Urinary bladder (tissue), 4 donors: ENCODE measurements at places on chromosomes 7 and 10. TPM values are rescaled to one million over a fixed set of nuclear protein-coding genes. Genes with fewer than 3 reads are reported as not detected.

DNA sequence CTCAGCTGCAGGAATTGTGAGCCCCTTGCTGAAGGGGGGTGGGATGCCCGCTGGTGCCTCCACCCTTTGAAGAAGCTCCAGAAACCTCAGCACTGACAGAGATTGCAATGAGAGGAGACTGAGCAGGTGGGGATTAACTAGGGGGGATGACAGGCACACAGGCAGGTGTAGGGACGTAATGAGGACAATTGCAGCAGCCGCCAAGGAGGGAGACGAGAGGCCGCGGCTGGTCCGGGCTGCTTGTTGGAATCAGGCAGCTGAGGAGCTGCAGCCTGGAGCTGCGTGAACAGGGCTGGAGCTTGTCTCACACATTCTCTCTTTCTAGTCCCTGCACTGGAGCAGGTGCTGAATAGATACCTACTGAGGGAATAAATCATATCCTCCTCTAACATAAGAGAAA is 122.0 kb upstream of the TCERG1L start:
- no peak for DNase-seq

Gene CYP26C1
- polyA plus RNA-seq = not detected

DNA sequence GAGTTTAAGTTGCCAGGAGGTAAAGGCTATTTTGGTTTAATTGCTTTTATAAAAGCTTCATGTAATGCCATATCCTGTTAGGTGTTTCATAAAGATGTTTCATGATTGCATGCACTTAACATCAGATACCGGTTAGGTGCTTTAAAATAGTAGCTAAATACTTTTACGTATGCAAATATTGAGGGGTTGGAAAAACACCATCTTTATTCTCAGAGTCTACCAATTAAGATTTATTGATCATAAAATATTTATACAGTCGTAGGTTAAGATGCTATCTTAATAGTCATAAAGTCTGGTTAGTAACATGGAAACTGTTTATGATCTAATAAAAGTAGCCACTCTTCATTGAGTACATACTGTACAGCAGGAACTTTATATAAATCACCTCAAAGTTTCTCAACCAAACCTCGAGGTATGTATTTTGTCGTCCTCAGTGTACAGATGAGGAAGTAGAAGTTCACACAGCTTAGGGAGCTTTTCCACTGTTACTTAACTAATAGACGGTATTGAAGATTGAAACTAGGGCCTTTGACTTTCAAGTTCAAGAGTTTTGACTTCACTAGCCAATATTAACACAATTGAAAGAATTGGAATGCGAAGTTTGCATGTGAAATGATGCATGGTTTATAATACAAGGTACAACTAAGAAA is 897.1 kb downstream of the GATA3 start:
- peak; percentile 6 for DNase-seq

Gene ZPBP
- polyA plus RNA-seq = not detected

Gene HOXA10
- 44.9 TPM for polyA plus RNA-seq

DNA sequence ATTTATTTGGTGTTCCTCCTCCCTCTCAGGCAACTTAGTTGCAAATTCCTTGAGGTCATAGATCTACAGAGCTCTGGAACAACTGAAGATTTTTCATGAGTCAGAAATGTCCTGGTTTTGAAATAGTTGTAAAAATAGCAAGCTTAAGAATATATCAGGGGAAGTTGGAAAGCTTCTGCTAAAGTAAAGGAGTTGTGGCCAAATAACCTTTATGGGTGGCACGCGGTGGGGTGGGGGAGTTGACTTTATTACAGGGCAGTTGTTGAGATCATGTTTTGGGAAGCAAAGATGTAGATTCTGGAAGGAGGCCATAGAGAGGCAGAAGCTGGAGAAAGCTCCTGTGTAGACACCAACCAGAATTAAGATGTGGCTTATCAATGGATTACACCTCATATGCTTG is 326.0 kb upstream of the MTPN start:
- no peak for DNase-seq

- no peak for DNase-seq
These were observed 29.0 kb upstream of the IL6 start for GRCh38 chr7:22697876-22698606.

DNA sequence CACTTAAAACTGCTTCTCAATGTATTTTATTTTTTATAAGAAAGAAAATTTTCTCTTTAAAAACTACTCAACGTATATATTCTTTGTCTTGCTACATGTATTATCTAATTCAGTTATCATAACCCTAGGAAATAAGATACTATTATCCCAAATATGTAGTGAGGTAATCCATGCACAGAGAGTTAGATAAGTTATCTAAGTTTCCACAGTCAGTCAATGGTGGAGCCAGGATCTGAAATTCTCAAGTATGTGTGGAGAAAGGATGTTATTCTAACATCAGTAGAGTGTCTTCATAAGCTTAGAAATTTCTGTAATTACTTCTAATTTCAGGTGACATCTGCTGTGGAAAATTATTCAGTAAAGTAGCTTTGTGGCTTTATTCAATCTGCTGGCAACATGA is 239.9 kb downstream of the CSTF2T start:
- no peak for DNase-seq

DNA sequence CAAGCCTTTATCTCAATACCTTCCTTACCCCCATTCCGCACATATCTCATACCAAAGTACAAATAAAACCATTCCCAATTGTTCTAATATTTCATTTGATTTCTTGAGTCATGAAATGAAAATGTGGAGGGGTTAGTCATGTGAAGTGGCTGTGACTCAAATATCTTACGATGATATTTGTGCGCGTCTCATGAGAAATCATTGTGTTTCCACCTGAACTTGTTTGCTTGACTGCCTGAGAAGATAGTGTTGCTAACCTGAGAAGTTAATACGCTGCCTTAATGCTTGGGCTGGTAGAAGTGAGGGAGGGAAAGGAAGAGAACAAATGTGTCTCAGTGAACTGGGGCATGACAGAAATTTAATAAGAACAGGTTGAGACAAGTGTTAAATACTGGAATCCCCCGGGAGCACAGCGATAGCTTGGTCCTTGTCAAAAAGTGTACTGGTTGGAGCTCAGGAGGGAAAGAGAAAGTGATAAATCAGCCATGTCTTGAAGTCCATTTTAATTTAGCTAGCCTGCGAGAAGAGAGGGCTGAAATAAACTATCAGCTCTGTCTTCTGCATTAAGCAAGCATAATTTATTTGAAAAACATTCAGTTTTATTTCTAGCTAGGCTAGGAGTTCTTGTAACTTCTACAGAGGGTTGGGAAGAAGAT is 7.2 kb upstream of the EPHA1 start:
- DNase-seq = no peak

DNA sequence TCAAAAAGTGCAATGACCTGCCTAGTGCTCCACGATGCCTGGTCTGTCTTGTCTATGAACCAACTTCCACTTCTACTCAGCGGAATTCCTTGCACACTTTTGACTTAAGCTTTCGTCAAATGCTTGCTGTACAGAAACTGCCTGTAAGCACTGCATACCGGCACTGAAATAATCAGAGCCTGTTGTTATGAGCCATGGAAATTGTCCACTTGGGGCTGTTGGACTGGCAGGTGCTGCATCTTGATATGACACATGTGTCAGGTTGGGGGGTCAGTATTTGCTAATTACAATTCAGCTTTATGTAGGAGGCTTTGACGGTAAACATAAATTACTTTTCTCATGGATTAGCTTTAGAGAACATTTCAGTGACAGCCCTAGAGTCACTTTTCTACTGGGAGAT is 32.0 kb upstream of the KLF6 start:
- DNase-seq = no peak

- DNase-seq = no peak
These were observed 334.2 kb upstream of the MAGI2 start for GRCh38 chr7:79787623-79788022.

Gene ACADSB
- polyA plus RNA-seq = 12.7 TPM

DNA sequence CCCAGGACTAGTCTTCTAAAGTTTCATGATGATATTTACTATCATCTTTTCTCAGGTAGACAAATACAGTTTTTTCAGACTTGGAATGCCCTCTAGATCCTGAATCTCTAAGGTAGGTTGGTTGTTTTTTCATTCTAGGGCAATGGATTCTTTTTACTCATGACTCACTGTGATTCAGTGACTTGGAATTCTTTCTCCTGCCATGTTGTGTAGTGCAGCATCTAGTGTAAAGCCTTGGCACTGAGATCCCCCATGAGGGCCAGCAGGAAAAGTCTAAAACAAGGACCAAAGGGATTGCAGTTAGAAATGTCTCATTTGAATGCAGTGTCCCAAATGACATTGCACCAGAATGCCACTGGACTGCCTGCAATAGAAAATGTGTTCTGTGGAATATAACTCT is 430.4 kb downstream of the NEBL start:
- DNase-seq = no peak

DNA sequence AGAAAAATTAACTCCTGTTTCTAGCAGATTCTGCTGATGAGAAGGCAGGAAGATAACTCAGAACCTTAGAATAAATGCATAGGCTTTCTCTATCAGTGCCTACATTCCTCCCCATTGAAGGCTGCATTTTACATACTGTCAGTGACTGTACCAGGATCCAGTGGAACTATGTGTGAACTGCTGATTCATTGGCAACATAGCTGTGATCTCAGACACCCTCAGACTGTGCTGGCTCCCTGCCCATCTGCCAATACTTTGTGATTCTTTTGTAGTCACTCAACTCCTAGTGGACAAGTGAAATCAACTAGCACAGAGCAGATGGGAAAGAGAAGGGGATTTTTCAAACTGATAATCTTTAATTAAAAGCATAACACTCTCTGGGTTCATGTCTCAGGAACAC is 375.8 kb downstream of the MDFIC start:
- DNase-seq = no peak

DNA sequence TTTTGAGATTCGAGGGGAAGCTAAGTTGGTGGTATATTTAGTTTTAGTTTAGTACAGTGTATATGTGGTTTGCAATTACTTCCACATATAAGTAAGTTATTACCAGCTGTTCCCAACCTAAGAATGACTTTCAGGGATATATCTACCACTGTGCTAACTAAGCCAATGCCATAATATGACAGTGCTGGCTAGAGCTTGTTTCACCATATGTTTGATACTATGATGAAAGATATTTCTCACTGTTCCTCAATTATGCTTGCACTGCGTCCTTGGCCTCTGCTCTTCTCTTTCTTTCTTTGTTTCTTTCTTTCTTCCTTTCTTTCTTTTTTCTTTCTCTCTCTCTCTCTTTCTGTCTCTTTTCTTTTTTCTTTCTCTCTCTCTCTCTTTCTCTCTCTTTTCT is 113.8 kb upstream of the SKAP2 start:
- DNase-seq = no peak

Gene RASA4B
- polyA plus RNA-seq = 19.9 TPM

Gene CAMK1D
- 5.6 TPM for polyA plus RNA-seq

DNA sequence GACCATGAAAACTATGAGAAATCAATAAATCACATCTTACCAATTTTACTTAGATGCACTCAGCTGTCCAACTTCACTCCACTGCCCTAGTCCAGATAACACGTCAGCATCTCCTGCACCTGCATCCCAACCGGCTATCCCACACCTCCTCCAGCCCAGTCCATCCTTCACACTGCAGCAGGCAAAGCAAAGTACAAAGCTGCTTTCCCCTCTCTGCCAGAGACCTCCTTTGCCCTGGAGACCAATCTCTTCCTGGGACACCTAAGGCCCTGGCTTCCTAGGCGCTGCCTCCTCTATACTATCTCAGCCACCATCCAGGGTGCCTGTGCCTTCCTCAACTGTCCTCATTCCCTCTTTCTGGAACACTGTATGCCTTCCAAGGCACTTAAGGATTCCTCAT is 90.3 kb upstream of the DDC start:
- DNase-seq = no peak

DNA sequence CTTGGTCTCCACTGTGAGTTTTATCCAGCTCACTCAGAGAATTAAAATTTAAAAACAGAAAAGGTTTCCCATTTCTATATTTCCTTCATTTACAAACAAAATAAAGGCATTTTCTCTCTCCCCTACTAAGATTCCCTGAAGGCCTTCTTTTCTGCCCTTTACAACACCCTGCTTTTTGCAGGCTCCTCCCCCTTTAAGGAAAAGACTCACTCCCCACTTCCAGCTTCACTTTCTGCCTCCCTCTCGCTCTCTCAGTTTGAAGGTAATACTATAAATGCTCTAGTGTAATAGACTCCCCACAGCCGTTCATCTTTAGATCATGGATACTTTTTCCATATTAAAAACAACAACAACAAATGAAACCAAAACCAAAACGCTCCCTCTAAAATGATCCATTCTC is 53.3 kb downstream of the CDHR3 start:
- DNase-seq = no peak

- no peak for DNase-seq
These were observed 85.5 kb upstream of the CACUL1 start for GRCh38 chr10:118840071-118840775.

GRCh38 chr10:130877126-130877525 is 434.4 kb downstream of the TCERG1L start:
- no peak for DNase-seq

Gene PRKG1
- polyA plus RNA-seq = 17.1 TPM

Gene SPRN
- polyA plus RNA-seq = 0.19 TPM

GRCh38 chr7:129311429-129311828 is 86.6 kb downstream of the AHCYL2 start:
- DNase-seq = no peak

Gene CNTNAP2
- 0.28 TPM for polyA plus RNA-seq

- peak; percentile 11 for DNase-seq
These were observed 186.2 kb downstream of the USP6NL start for GRCh38 chr10:11425296-11425610.

GRCh38 chr7:12229046-12229445 is 18.0 kb downstream of the TMEM106B start:
- no peak for DNase-seq

GRCh38 chr7:43639858-43640491 is 57.1 kb downstream of the STK17A start:
- peak; percentile 36 for DNase-seq

GRCh38 chr7:66442385-66442784 is 186.3 kb upstream of the KCTD7 start:
- no peak for DNase-seq

GRCh38 chr10:95783741-95784140 is 27.8 kb downstream of the ENTPD1 start:
- no peak for DNase-seq

Gene FAM171A1
- polyA plus RNA-seq = 19.7 TPM

GRCh38 chr10:27696466-27696865 is 49.2 kb downstream of the MKX start:
- DNase-seq = no peak

DNA sequence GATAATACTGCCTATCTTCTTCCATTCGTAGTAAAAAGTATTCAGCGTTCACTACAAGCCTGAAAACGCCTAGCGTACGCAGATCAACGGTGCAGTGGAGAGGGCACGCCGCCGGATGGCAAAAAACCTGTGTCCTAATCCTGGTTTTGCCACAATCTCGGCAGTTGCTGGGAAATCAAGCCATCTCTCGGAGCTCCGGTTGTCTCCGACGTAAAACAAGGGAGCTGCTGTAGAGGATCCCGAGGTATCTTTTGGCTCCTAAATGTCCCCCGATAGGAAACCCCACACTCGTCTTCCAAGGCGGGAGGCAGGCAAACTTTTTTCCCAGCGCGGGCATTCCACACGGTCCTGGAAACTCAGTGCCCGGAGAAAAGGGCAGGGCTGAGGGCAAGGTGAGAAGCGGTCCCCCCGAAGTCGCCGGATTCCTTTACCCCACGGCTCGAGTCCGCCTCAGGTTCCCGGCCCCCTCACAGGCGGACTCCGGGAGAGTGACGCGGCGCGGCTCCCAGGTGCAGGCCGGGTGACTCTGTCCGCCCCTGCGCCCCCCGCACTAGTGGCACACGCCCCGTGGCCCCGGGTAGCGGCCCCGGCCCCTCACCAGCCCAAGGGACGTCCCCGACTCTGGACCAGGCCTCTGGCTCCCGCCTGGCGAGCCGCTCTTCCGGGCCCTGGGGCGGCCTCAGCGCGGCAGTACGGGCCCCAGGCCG is 649 bp downstream of the IDE start:
- DNase-seq = no peak
